ENCODE measurements at places on chromosomes 12 and 14.

DNA sequence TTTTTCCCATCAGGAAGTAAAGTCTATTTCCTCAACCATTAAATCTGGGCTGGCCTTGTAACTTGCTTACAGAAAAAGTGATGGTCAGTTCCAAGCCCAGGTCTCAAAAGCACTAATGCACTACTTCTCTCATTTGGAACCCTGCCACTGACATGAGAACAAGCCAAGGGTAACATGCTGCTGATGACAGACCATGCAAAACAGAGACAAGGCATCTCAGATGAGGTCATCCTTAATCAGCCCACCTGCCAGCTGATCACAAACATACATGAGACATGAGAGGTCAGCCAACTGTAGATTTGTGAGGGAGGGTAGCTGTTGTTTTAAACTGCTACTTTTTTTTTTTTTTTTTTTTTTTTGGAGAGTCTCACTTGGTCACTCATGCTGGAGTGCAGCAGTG is 16.2 kb downstream of the TWF1 start:
- no peak for DNase-seq

GRCh38 chr12:127416796-127417195 is 850.2 kb upstream of the TMEM132C start:
- DNase-seq, result no peak

DNA sequence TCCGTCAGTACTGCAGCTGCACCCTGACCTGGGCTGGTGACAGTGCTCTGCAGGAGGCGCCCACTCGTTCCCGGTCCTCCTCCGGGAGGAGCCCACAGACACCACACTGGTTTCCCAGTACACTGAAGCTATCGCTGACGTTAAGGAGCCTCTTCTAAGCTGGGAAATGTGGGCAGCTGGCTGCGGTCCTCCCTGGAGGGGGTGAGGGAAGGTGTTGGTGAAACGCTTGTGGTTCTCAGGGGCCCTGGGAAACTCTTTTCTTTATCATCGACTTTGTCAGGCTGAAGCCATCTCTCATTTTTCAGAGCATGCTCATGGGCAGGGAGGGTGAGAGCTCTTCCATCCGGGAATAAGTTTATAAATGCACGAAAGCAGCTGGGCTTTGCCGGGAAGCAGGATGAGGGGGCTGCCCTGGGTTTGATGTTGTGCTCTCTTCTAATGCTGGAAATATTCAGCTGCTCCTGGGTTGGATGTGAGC is 176.0 kb downstream of the CHST11 start:
- no peak for DNase-seq

DNA sequence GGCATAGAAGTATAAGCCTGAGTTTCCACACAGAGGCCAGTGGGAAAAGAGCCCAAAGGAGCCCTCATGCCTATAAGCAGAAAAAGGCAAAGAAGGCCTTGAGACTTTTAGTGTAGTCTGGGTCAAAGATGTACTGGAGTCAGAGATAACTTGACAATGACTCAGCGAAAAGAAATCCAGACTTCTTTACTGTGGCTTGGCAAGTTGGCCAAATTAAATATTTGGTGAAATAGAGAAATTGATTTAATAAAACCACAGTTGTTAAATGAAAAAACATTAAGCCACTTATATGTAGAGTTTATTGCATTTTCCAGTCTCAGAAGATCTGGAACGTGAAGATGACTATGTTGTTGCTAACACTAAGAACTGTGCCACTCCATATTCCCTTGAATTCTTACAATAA is 105.1 kb downstream of the TMTC3 start:
- no peak for DNase-seq

GRCh38 chr14:24196071-24197055 is 1.1 kb upstream of the TM9SF1 start:
- DNase-seq, result no peak

DNA sequence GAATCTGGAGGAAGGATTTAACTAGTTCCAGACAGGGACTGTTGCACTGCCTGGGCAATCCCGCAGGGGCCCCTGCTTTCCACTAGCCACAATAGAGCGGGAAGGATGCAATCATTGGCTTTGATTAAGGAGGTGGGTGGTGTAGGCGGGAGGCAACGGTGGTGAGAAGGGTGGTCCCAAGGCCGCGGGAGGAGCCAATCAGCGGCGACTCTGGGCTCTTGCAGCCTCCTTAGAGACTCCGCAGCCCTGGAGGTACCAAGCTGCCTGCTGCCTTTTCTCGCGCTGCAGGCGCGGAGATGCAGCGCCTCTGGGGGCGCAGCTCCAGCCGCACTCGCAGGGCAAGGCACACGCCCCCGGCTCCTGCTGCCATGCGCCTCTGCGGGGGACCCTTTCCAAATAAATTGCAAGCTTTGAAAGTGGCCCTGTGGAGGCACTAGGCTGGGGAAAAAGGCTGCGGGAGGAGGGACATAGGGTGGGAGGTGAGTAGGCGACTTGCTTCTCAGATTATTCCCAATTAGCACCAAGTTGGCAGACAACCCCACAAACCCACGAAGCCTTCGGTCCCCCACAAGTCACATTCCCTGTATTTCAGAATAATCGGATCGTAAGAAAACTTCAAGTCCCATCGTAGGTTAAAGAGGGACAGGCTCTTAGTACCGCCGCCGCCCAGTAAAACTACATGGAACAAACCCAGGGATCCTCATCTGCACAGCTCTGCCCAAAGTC is 858 bp upstream of the KCNA1 start:
- DNase-seq, result no peak

GRCh38 chr12:28776913-28777422 is 372.1 kb upstream of the FAR2 start:
- no peak for DNase-seq

DNA sequence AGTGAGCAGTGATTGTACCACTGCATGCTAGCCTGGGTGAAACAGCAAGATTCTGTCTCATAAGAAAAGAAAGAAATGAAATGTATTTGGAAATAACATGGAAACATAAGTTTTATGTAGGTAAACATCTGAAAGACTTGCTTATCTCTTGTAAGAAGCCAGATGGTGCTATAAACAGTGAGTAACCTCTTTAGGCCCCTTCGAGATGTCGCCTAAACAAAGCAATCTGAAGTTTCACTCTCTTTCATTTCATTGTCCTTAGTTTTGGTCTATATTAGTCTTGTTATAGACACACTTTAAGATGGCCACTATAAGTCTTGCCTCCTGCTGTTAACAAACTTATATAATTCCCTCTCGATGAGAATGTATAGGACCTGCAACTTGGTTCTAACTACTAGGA is 472.6 kb upstream of the ATP2B1 start:
- DNase-seq, result no peak

- DNase-seq, result no peak
These were observed 35.9 kb upstream of the FOS start for GRCh38 chr14:75242546-75243273.

DNA sequence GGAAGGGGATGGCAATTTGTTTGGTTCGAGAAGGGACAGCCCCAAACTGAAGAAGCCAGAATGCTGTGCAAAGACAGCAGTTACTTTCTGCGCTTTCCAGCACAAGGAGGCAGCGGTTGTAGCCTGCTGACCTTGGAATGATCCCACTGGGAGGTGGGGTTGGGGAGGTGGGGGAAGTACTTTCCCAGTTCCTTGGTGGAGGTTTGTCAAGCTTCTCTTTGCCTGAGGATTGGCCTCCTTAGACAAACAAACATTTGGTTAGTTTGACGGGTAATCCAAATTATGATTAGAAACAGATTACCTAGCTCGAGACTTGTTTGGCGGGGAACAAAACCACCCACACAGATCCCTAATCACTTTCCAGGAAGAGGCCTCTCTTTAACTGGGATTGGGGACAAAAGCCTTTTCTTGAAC is 79.1 kb upstream of the EGLN3 start:
- DNase-seq, result no peak

Data from stimulated activated CD4-positive, alpha-beta T cell treated with anti-CD3 and anti-CD28 coated beads, TNF-alpha, amount 100 ng/mL, for 24 hours (primary cell).